A549 (cell line): ENCODE measurements at places on chromosomes 6 and 20. TPM values are rescaled to one million over a fixed set of nuclear protein-coding genes. Genes with fewer than 3 reads are reported as not detected.
A peak's percentile ranks its signal among the peaks of the same experiment; 100 is the strongest.

DNA sequence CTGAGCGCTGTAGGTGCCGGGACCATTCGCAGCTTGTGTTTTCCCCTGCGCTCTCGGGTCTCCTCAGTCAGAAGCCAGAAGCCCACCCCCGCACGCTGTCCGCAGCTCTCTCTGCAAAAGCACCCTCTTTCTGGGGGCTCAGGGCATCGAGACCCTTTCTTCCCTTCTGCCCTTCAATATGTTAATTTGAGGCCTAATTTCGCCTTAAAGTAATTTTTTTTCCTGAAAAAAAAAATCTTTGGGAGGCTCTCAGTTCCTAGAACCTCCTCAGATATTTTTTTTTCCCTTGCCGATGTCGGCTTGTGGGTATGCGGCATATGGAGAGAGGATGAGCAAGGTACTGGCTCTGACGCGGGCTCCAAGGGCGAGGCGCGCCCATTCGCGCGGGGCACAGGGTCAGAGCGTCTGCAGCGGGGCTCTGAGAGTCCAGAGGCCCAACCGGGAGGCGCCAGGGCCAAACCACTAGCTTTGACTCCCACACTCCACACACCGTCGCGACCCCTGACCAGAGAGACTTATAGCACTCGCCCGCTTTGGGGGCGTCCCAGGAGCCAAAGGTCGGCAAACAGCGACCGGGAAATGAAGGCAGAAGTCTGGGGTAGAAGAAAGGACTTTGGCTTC, 893 bp downstream of the PRDM13 start:
- no peak for DNase-seq

- DNase-seq = no peak
These were observed 725.4 kb upstream of the EPHA7 start for GRCh38 chr6:94144807-94145206.

- peak; percentile 54 for DNase-seq
These were observed 16.9 kb downstream of the SEC23B start for GRCh38 chr20:18524646-18525045.

DNA sequence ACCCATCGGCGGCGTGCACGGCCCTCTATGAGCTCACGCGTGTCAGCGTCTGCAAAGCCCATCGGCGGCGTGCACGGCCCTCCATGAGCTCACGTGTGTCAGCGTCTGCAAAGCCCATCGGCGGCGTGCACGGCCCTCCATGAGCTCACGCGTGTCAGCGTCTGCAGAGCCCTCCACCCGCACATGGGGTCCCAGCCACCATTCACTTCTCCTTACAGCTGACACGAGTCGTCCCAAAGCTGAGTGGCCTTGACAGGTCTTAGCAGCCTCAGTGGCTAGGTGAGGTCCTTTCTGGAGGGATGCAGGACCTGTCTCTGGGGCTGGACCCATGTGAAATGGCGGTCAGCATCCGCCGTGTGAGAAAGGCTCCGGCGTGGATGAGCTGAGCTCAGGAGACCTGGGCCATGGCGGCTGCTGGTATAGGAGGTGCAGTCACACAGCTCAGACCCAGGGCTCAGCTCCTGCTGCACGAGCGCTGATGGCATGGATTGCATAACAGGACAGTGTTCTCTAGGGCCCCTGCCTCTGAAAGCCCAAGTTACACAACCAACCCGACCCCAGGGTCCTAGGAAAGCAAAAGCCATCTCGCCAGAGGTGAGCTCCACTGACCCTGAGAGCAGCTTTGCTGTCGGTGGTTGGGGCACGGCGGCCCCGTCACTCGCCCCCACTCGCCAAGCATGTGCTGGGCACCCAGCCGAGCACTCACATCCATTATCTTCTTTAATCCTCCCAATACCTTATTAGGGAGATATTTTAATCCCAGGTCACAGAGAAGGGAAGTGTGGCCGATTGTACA, 38.9 kb downstream of the DLL1 start:
- DNase-seq = no peak

- no peak for DNase-seq
These were observed 312.7 kb downstream of the LAMA2 start for GRCh38 chr6:129195643-129196042.

GRCh38 chr6:130326496-130326895, 39.3 kb upstream of the TMEM200A start:
- DNase-seq = no peak

- DNase-seq = no peak
These were observed 5.8 kb upstream of the IGF2R start for GRCh38 chr6:159963111-159963510.

DNA sequence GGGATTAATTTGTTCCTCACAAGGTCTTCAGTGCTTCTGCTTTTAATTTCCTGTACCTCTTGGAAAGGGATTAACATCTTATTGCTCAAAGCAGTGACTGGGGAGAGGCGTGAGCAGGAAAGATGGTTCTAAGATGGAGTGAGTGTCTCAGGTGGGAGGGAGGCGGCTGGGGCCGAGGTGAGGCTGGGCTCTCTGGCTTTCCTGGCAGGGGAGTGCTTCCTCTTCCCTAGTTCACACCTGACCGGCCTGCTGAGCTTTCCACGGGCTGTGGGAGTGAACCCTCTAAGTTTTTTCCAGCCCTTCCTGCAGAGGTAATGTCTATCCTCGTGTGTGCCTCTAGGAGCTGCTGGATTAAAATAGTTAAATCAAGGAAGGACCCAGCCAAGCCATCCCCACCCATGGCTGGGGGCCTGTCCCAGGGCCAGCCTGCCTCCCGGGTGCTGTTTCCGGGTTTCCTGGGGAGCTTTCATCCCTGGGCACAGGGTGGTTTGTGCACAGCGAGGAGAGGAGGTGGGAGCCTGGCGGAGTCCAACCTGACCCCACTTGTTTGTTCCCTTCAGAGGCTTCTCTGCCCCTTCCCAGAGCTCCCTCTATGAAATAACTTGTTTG, 179.1 kb downstream of the TFAP2C start:
- no peak for DNase-seq

DNA sequence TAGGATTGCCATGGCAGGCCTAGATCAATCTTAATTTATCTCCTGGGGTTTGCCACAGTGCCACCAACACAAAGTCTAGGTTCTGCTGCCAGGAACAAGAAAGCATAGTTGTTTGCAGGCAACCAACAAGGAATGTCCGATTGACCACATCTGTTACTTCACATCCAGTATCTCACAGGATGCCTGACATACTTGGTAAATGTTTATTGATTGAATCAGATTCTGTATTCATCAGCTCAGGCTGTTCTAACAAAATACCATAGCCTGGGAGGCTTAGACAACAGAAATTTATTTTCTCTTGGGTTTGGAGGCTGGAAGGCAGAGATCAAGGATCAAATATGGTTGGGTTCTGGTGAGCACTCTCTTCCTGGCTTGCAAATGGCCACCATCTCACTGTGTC, 26.3 kb upstream of the MC3R start:
- no peak for DNase-seq

DNA sequence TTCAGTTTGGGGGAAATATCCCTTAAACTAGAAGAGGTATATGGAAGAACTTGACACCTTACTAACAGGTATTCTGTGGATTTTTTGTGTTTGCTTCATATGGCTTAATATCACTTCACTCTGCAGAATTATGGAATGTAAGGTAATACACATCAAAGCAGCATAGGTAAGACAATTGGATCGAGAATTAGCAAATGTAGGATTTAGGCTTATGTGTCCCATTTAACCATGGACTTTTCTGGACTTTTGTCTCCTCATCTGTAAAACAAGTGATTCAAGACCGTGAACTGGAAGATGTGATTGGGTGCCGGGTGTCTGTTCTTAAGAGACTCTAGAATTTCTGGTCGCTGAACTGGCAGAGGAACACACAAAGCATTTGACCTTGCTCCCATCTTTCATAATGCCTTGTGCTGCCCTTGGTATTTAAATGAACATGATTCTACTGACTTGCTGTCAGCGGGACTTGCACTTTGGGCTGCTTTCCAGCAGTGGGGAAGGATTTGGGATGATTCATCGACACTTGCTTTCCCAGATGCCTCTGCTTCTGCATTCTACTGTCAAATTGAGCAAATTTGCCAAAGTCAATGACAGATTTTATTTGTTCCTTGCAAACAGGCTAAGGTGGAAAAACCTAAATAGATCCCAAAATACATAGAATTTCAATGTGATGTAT, 199.8 kb downstream of the PLCB1 start:
- DNase-seq = no peak

DNA sequence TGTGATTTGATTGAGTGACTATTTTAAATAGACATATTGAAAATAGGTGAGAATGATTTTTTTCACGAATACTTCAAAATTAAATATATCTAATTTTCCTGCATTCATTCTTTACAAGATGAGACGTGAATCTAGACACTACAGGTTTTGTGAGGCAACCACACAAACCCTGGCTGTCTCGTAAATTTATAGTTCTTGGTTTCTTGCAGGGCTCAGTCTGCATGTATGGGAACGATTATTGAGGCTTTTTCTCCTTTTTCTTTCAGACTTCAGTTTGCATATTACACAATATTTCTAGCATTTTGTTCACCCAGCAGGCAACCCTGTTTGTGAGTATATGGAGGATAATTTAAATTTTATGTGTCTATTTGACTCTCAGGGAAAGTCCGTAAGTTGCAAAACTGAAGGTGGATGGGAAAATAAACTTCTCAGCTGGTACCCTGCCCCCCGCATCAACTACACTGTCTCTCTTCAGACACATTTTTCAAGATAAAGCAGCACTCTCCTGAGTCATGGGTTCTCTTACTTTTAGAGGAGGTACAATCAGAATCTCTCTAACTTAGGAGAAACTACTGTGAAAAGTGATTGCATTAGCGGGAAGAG, 1349.3 kb downstream of the GRIK2 start:
- DNase-seq = no peak

The SDC4 gene
- 35.6 to 40.2 TPM (median 39.2 TPM) in 3 replicates for polyA plus RNA-seq

The CCR6 gene
- polyA plus RNA-seq = not detected in 3 replicates

The C6orf52 gene
- polyA plus RNA-seq = 1.3 to 1.7 TPM (median 1.4 TPM) in 3 replicates

The RAET1E gene
- 3.3 to 5.4 TPM (median 4.5 TPM) in 3 replicates for polyA plus RNA-seq

The TMEM200A gene
- polyA plus RNA-seq = not detected in 3 replicates

The WFDC12 gene
- not detected in 3 replicates for polyA plus RNA-seq
